Activated T-helper 17 cell treated with anti-CD3 and anti-CD28 coated beads, Interleukin-2, amount 50 U/mL, for 72 hours (primary cell): ENCODE measurements at places on chromosomes 16 and 17. TPM values are rescaled to one million over a fixed set of nuclear protein-coding genes. Genes with fewer than 3 reads are reported as not detected.
A peak's percentile ranks its signal among the peaks of the same experiment; 100 is the strongest.

- no peak for ATAC-seq
Observed at GRCh38 chr17:1904273-1905182, 74.7 kb downstream of the RPA1 start.

GRCh38 chr16:75311383-75311938, 60.0 kb upstream of the BCAR1 start:
- ATAC-seq, result no peak

DNA sequence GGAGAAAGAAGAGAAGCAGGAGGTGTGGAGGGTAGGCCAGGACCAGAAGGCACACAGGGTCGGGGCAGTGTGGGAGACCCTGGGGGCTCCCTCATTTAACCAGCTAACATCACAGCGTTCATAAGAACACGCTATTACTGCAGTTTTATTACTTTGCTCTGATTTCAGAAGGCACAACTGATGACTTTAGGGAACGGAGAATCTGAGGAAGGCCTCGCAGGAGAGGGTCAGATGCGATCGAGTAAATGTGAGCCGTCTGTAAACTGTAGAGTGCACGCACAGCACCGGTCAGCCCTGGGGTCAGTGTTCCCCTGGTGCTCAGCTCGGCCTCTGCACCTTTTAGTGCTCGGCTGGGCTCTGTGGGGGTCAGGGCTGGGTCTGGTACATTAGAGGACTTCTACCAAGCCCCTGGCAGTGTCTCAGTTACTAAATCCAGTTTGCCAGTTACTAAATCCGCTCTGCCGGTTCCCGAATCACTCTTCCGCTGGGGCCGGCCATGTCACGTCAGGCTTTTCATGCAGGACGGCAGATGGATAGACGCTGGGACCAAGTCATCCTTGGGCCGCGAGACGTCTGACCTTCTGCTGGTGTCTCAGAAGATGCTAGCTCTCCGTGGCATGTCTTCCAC, 325.9 kb downstream of the SEC14L1 start:
- no peak for ATAC-seq

GRCh38 chr16:59719121-59719520, 985.0 kb upstream of the GOT2 start:
- no peak for ATAC-seq

DNA sequence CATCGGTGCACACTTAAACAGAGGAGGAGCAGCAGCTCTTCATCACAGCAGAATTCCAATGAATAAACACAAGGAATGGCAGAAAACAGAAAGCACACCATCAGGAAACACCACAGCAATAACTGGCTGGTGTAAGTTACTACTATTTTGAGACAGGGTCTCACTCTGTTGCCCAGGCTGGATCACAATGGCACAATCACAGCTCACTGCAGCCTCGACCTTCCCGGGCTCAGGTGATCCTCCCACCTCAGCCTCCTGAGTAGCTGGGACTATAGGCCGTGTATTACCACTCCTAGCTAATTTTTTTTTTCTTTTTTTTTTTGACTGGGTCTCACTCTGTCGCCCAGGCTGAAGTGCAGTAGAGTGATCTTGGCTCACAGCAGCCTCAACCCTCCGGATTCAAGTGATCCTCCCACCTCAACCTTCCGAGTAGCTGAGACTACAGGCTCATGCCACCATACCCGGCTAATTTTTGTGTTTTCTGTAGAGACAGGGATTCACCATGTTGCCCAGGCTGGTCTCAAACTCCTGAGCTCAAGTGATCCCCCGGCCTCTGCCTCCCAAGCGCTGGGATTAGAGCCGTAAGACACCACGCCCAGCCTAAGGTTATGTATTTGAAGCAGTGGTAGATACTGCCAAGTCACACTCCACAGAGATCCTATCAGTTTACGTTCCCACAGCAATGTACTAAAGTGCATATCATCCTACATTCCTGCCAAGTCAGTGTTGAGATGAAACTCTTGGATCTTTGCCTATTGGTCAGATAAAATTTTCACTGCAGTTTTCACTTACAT, 20.7 kb downstream of the TRAP1 start:
- no peak for ATAC-seq

DNA sequence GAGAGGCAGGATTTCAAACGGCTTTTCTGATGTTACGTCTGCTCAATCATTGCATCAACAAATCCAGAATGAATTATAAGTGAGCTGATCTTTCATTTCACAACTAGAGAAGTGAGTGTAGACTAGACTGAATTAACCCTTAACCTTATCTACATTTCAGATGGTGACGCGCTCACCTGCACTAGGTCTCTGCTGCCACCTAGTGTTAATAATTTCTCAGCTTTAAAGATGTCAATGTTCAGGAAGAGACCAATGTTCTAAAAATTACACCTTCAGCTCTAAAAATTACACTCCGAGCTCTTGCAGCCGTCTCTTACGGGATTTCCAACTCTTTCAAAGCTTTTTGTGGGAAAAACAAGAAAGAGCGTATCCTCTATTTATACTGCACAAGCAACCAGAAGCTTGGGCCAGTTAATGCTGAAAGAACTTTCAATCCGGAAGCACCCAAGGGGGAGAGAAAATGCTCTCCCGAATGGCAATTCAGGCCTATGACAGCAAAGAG, 88.2 kb upstream of the FA2H start:
- peak; percentile 58 for ATAC-seq

DNA sequence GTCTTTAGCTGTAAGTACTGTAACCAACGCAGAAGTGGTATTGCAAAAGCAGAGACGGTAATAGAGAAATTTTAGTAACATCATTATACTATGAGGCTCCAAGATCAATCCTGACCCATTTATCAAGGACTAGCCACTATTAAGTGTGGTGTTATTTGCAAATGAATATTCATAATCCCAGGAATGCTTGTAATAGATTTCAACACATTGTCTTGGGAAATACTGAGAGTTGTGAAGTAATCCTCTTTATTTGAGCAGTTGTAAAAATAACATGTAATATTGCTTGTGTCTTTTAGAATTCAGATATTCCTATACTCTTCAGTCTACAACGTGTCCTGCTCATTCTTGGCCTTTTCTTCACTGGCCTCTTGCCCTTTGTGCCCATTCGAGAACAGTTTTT, 46.4 kb downstream of the GDPD1 start:
- no peak for ATAC-seq

MYH2 gene
- total RNA-seq, result not detected

KCNG4 gene
- not detected for total RNA-seq
